ENCODE measurements at places on chromosomes 1 and 21.

- no peak for DNase-seq
Observed at GRCh38 chr1:57986432-57986831, 560.1 kb downstream of the OMA1 start.

DNA sequence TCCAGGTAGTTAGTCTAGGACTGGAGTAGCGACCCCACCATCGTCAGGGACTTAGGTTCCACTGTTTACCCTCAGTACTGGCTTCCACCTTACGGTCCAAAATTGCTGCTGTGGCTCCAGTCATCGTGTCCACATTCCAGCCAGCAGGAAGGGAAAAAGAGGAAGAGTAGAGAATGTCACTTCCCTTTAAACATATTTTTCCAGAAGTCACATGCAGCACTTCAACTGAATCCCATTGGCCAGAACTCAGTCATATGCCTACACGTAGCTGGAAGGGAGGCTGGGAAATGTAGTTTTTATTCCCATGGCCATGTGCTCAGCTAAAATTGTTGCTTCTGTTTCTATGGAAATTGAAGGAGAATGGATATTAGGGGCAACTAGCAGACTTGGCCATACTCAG, 84.1 kb upstream of the SELENON start:
- DNase-seq = no peak

DNA sequence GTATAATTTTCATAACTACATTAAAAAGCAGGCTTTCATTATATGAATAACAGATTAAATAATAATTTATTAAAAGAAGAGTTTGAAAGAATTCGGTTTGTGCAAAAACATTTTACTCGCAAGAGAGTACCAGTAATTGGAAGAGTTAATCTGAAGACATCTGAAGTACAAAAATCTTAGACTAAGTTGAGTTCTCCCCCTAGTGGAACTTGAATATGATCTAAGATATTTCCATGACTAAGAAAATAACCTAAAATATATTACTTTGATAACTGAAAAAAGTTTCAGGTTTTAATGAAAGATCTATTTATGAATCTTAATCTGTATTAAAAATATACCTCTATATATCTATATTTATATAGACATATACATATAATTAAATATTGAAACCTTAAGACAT, 112.5 kb upstream of the GFI1 start:
- DNase-seq = no peak

DNA sequence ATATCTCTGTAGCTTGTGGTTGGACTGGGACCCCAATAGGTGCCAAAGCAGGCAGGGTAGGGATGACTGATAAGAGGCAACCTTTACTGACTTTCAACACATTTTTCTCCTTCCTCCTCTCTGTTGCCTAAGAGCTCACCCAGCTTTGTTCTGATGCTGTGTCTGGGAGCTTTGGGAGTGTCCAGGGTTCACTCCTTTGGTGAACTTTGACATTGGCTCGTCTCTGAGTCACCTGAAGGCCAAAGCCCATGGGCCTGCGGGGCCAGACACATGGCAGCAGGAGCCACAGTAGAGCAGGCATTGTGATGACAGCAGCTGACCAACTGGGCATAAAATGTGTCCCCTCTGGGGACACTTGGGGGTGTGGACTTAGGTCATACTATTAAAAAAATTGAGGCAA, 99.5 kb upstream of the ZNF644 start:
- DNase-seq = no peak

GRCh38 chr1:82755671-82756070, 954.9 kb downstream of the ADGRL2 start:
- DNase-seq = no peak

GRCh38 chr1:113452921-113453770, 62.8 kb downstream of the MAGI3 start:
- no peak for DNase-seq

- no peak for DNase-seq
Observed at GRCh38 chr1:97668945-97669344, 251.9 kb downstream of the DPYD start.

GRCh38 chr21:16568244-16568643, 838.5 kb downstream of the USP25 start:
- no peak for DNase-seq

DNA sequence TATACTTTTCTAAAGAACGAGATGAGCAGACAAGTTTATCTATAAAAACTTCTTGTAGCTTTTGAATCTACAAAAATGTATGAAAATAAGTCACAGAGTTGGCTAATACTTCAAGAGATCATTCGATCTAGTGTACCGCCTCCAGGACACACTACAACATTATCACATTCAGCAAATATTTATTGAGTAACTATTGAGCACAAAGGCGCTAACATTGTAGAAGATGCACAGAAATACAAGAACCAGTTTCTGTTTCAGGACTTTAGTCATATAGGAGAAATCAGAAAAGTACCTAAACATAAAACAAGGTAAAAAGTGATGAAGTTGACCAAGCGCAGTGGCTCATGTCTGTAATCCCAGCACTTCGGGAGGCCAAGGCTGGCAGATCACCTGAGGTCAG, 20.6 kb downstream of the WASF2 start:
- no peak for DNase-seq

GRCh38 chr1:55443175-55443915, 228.2 kb upstream of the USP24 start:
- no peak for DNase-seq

- DNase-seq = no peak
Observed at GRCh38 chr1:44040846-44041245, 9.6 kb upstream of the SLC6A9 start.
